Lower leg skin (tissue), 4 donors: ENCODE measurements at places on chromosomes 5 and 9.

DNA sequence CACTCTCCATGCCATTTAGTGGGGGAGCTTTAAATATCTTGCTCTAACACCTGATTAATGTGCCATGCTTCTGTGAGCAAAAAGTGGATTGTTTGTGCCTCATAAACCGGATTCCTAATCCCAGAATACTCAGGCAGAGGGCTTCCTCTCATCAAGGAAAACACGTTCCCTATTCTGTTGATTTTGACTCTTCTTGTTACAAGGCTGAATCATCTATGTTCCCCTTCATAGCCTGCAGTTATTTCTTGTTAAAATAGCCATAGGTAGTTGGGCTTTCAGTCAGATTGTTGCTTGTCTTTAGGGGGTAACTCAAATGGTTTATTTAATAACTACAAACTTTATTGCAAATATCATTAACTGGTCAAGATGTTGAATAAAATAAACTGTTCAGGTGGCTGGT lies 26.6 kb downstream of the ROPN1L start:
- DNase-seq, result no peak

DNA sequence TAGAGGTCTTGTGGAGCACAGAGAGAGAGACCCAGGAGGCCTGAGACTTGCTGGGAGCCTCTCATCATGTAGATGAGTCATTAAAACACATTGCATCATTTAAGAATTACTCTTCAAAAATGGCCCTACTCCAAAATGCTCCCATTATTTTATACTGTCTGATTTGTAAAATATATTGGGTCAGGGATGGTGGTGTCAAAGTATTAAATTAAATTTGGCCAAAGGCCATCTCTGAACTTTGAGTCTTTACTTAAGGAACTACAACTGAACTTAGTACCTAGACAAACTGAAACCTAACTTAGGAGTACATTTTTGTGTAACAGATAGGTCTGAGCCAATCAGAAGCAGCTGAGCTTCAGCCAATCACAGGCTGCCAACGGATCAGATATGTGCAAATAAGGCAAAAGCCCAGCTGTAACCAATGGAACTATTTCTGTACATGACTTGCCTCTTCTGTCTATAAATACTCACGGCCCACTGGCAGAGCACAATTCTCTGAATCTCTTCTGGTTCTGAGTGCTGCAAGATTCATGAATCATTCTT lies 657.2 kb downstream of the TLE1 start:
- no peak for DNase-seq

DNA sequence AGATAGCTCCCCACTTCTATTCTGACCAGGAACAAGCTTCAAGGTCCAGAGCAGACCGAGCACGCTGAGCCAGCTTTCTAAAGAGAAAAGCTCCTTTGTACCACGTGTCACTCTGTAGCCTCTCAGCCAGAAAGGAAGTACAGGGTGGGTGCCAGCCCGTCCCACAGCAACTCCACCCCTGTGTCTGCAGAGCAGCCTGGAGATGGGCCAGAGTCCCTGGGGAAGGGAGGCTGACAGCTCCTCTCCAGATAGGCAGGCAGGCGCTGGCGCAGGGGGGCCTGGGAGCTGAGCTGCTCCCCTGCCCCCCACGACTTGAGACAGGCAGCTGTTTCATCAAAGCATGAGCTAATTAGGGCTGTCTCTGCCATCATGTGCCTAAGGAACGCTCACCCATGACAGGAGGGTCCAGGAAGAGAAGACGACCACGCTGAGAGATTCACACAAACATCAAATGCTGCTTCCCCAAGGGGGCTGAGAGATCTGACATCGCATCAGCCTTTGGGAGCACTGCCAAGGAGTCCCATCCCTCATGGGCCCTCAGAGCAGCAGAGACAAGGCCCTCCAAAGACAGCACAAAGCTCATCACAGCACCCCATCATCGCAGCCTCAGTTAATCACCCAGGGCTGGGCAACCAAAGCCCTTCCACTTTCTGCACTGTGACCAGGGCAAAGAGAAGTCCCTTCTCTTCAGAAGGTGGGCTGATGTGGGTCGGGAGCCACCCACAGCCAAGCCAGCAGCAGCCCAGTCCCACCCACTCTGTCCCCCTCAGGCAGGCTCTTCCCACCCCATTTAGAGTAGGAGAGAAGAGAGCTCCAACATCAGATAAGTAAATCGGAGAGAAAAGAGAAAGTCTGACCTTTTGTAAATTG lies 78.5 kb upstream of the LRRTM2 start:
- peak; percentile 85 for DNase-seq

DNA sequence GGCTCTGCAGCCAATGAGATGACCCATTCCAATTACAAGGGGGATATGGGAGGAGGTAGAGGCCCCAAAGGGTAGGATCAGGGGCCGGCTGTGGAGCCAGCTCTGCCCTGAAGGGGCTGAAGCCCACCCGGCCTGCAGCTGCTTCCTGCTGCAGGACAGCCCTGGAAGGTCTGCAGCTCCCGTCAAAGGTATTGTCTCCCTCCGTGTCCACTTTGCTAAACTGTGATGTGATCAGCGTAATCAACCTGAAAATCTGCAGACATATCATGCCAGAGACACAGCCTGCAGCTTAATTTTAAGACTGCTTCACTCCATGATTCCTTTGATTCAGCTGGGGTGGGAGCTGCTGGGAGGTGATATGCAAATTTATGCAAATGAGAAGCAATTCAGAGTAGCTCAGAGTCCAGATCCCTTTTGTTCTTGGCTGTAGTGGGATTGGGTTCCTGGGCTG lies 90.7 kb downstream of the GADD45G start:
- no peak for DNase-seq

GRCh38 chr5:50325237-50325832 lies 115.8 kb downstream of the EMB start:
- DNase-seq, result no peak

- DNase-seq, result no peak
Measured at GRCh38 chr5:137845472-137845871, 22.2 kb upstream of the MYOT start.

DNA sequence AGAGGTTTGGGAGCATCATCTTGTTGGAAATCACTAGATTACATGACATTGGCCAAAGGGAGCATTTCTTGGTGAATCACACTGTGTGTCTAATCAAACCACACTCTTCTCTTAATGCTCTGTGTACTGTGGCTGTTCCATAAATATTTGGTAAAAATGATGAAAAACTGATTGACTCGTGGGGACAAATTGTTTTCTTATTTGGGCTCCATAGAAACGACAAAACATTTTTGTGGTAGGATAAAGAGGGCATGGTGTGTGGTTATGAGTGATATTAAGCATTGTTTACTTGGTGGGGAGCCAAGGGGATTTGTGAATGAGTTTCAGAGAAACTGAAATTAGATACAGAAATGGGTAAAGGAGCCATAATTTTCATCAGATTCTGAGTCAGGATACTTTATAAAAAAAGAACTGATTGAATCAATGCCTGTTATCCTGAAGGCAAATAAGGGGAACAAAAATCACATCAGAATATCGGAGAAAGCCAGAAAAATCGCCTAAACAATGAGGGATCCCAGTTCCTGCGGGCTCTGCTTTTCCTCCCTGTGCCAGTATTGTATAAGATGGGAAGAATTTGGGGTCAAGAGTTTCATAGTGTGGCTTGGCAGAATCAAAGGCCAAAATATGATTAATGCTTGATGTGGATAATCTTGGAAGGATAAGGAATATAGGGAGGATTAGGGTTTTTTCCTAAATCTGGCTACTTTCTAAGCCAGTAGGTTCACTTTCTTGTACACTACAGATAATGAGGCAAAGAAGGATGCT lies 33.3 kb downstream of the FBXL7 start:
- no peak for DNase-seq
